ENCODE measurements at places on chromosomes 13 and 19. TPM values are rescaled to one million over a fixed set of nuclear protein-coding genes. Genes with fewer than 3 reads are reported as not detected.
A peak's percentile ranks its signal among the peaks of the same experiment; 100 is the strongest.

The ZNF808 gene
- 2.2 TPM for total RNA-seq

GRCh38 chr13:40191186-40191980, 475.1 kb downstream of the FOXO1 start:
- no peak for DNase-seq

DNA sequence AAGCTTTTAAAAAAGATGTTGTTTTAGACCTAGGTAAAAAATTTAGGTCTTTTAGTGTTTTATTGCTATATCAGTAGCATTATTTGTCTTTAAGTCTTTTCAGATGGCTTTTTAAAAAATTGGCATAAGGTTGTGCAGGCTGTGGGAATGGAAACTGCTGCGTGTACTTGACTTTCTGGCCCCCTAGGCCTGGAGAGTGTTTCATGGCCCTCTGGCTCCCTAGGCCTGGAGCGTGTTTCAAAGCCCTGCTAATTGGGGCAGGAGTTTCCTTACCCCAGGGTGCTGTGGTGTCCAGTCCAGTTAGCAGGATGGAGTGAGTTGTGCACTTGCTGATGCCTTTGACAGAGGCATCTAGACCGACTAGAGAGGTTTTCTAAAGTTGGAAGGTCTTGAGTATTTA, 23.8 kb downstream of the PRAM1 start:
- no peak for DNase-seq

DNA sequence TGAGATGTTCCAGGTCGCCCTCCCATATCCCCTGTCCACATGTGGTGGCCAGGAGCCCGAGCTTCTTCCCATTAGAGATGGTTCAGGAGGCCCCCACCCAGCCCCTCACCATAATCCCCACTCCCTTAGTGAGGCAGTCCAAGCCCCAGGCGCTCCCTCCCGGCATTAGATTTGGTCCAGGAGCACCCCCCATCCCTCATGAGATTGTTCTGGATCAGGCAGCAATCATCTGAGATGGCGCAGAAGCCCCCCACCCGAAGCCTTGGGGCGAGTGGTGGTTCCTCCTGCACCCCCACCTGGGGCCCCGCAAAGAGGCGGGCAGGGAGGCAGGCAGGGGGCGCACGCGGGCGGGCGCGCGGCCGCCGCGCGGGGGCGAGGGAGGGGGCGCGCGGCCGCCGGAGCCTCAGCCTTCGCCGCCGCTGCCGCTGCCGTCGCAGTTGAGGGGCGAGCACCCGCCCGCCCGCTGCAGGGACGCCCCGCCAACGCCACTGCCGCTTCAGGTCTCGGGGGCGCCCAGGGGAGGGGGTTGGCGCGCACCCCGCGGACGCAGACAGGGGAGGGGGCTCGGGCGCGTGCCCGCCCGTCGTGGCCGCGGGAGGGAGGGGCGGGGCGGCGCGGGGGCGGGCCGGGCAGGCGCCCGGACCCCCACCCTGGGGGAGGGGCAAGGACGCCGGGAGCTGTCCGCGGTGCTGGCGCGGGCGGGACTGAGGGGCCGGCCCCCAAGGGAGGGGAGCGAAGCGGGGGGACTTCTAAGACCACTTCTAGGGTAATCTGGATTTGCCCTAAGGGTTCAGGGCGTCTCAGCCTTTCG, 46.4 kb upstream of the SHKBP1 start:
- no peak for DNase-seq

GRCh38 chr13:26881154-26881553, 120.6 kb upstream of the GPR12 start:
- peak; percentile 34 for DNase-seq

The LGALS7B gene
- not detected for total RNA-seq

DNA sequence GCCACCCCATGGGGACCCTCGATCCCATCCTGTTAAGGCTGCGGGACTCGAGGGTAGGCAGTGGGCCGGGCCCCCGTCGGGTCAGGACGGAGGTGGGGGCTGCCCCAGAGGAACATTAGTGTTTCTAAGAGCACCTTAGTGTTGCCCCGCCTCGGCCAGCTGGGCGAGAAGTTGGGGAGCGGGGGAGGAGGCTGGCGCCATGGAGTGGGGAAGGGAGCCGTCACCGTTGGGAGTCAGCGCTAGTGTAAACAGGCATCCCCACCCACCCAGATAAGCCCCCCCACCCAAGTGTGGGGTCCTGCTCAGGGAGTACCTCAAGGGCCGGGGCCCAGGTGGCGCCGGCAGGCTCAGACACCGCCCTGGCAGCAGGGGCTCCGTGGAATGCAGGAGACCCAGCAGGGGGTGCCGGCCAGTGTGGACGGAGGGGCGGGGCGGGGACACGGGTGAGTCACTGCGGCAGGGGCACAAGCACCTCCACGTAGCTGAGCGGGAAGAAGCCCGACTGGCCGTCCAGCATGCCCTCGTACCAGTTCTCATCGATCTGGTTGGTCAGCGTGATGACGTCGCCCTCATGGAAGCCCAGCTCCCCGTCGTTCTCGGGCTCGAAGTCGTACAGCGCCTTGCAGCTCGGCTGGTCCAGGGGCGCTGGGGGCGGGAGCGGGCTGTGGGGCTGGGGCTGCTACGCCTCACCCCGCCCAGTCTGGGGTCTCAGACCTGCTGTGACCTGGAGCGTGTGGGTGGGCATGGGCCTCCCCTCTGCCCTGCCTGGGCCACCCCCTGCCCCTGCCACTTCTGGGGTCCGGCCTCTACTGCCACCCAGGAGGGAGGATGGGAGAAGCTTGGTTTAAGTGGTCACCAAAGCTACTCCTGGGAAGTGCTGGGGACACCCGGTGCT, 18.0 kb downstream of the MPND start:
- peak; percentile 96 for DNase-seq

DNA sequence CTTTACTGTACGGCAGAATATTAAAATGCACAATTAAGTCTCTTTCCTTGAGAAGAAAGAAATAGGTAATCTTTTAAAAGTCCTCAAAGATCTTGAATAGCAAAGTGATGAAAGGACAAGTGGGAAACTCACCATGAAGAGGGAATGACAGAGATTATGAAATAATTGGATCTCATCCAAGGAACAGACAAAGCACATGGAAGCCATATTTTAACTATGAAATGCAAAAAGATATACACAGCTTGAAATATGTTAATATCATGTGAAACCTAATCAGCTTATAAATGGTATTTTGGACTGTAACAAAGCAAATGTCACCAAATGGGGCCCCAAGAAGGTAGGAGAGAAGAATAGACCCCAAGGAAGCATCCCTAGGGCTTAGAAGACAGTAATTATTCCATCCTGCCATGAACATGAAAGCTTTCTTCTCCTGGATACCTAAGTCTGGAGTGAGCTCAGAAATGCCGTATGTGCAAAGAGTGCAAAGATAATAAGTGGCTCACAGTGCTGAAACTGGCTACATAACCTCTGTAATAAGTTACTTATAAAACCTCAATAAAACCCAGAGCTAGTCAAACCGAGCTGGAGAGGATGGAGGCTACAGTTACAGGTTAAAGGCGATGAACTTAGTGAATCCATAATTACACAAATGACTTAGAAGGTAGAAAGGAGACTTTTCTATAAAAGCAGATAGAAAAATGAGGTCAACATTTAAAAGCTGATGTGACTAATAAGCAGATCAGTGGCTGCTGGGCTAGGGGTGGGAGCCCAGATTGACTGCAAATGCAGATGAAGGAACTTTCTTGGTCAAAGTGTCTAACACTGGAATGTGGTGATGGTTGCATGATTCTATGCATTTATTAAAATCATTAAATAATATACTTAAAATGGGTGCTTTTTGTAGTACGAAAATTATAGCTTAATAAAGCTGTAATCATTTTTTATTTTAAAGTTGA, 34.4 kb downstream of the DCLK1 start:
- no peak for DNase-seq

DNA sequence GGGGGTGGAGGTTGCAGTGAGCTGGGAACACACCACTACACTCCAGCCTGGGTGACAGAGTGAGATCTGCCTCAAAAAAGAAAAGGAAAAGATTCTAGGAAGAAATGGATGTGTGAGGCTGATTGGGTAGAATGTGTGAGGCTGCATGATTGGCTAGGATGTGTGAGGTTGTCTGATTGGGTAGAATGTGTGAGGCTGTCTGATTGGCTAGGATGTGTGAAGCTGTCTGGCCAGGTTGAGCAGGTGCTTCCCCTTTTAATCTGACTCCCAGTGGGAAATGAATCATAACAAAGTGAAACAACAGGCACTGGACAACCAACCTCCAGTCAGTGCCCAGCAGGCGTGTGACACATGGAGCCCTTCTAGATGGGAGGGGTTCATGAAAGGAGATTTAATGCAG, 14.7 kb downstream of the C13orf46 start:
- DNase-seq, result peak; percentile 43

- no peak for DNase-seq
Observed at GRCh38 chr13:27455331-27455855, 5.0 kb upstream of the MTIF3 start.

The ACTN4 gene
- 604 TPM for total RNA-seq

The ZNF616 gene
- 17.5 TPM for total RNA-seq

DNA sequence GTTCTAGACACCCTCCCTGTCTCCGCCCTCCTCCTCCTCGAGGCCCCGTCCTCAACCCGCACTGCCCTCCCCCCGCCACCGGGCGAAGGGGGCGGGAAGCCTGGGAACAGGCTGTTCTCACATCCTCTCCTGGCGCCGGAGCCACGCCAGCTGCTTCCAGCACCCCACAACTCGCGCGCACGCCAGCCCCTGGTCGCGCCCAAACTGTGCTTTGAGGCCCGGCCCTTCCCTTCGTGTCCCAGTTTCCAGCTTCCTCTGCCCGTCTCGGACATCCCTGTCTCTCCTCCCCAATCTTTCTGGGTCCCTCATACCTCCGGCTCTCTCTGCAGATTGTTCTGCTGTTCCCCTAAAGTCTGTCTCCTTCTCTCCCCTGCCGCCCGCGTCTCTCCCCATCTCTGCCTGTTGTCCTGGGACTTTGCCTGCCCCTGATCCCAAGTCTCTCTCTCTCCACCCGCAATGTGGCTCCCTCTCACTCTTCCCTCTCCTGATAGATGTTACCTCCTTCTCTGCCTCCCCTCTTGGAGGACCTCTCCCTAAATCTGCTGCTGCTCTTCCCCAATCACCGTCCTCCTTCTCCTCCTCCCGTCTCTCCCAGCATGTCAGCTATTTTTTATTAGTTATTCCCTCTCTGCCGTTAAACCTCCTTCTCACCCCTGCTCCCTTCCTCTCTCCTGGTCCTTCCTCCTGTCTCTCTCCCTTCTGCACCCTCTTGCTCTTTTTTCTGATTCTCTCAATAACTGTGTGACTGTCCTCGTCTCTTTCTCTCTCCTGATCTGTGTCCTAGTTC, 14.2 kb downstream of the DPF1 start:
- DNase-seq, result no peak

DNA sequence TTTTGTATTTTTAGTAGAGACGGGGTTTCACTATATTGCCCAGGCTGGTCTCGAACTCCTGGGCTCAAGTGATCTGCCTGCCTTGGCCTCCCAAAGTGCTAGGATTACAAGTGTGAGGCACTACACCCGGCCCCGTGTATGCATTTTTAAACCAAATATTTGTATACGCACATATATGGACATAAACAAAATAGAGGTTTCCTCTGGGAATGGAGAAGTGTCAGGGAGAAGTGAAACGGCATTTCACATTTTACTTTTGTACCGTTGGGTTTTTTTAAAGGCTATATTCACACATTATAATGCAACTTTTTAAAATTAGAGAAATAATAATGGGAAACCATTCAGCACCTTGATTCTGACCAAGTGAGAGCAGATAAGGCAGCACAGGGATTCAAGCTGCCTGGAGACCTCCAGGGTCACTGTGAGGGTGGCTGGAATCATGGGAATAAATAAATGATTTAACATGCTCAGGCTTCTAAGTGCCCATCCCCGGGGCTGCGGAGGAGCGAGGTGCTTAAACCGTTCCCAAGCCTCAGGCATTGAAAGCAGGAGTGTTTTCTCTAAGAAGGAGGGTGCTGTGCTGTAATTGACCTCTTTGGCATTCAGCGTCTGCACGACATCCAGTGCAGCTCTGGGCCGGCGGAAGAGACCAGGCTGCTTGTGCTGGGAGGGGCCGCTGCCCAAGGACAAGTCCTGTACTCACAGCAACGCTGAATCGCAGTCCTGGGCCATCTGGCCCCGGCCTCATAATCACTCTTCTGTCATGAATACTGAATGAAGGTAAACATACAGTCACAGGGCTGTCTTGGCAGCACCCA, 24.7 kb downstream of the GPR42 start:
- DNase-seq, result no peak

DNA sequence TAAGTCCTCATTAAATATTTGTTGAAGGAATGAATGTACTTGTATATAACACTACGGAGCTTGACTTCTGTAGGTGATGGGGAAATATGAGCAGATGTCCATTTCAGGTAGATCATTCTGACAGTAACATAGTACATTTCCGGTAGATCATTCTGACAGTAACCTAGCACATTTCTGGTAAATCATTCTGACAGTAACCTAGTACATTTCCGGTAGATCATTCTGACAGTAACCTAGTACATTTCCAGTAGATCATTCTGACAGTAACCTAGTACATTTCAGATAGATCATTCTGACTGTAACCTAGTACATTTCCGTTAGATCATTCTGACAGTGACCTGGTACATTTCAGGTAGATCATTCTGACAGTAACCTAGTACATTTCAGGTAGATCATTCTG, 2.5 kb downstream of the PHF11 start:
- DNase-seq, result no peak

DNA sequence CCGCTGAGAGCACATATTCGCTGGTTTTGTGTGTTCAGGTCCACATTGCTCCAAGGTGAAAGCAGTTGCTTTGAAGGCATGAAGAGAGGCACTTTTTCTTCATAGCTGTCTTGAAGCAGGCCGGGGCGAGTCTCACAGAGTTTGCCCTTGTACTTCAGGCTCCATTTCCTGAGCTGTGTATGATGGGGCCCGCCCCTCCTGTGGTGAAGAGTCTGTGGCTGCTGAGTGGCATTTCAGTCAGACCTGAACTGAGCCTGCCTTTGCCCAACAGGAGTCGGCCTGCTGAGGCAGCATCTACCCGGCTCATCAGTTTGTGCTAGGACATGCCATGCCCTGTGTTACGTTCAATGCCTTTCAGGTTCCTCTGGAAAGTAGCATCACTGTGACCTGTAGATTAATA, 44.4 kb upstream of the C1QTNF9 start:
- no peak for DNase-seq

The GPR4 gene
- total RNA-seq, result not detected

DNA sequence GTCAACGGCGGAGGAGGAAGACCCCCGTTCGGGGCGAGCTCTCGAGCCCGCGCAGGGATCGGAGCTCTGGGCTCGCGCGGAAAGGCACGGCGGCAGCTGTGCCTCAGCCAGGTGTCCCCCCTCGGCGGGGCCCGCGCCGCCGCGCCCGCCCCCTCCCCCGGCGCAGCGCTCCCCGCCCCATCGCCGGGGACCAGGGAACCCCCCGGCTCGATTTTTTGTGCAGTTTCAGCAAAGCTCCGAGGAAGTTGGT, 110.0 kb downstream of the KCNRG start:
- no peak for DNase-seq

The IPO5 gene
- 190 TPM for total RNA-seq

DNA sequence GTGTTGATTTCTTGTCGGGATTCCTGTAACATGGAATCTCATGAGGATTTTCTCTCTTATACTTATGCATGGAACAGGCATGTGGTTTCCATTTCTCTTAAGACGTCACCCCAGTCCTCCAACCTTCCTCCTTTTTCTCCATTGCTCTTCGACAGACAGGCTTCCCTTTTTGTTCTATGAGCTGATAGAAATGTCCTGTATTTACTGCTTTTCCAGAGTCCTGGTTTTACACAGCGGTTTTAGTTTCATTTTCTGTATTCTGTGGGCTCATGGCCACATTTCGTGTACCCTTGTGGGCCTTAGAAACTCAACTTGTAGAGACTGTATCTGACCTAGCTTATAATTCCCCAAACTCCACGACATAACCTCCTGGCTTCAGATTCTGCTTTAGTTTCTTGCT, 113.1 kb downstream of the PAN3 start:
- DNase-seq, result no peak
